CD4-positive, CD25-positive, alpha-beta regulatory T cell (primary cell): ENCODE measurements at places on chromosomes 7 and 10.

DNA sequence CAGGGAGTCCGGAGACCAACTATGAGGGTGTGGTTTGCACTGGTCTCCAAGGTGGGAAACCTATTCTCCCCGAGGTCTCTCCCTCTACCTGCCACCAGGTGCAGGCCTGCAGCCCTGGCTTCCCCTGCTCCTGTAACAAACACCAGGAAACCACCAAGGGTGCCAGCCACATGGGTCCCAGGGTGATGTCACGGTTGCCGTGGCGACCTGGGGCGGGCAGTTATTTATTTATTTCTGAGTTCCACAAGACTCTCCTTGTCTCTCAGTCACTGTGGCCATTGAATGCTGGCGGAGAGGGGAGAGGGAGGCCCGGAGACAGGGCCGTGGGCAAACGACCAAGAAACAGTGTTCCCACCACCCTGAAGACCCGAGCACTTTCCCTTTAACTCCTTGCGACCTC, 27.0 kb downstream of the MMD2 start:
- no peak for DNase-seq

DNA sequence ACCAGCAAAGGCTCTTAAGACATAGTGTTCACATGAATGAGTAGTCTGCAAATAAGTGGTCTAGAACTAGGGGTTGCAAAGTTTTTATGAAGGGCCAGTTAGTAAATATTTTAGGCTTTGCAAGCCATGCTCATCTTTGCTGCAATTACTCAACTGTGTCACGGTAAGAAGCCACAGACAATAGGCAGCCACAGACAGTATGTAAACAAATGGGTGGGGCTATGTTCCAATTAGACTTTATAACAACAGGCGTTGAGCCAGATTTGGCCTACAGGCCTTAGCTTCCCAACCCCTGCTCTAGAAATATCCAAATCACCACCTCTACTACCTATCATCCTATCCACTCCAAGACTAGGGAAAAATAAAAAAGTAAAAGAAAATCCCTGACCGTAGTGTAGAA, 9.2 kb downstream of the IKZF5 start:
- no peak for DNase-seq

GRCh38 chr7:103637094-103637493, 191.1 kb upstream of the SLC26A5 start:
- no peak for DNase-seq

- no peak for DNase-seq
These were observed 76.1 kb upstream of the LYZL2 start for GRCh38 chr10:30705625-30706149.

DNA sequence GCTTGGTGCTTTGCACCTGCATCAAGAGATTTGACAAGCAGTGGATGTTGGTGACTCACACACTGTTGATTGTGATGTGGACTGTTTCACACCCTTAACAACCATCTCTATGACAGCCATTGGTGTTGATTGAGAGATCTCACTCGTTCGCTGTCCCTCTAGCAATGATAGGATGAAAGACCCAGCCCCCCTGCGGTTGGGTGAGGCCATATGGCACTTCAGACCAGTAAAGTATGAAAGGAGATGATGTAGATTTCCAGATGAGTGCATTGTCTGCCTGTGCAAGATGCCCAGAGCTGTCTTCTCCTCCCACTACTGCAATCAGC, 138.7 kb upstream of the PRR15 start:
- no peak for DNase-seq

DNA sequence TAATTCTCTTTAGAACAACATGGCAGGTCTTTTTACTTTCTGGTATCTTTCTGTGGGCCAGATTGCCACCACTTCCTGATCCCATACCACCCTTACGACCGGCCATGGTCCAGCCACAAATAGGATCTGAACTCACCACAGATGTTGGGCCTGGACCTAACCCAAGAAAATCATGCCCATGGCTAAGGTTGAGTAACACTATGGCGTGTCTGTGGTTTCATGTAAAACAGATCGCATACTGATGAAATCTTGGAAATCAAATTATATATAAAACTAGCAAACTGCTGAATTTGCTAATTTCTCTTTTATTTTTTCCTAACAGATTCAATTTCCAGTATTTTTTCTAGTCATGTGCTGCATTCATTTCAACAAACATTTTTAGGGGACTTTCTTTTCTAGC, 77.2 kb downstream of the CH25H start:
- DNase-seq: no peak

DNA sequence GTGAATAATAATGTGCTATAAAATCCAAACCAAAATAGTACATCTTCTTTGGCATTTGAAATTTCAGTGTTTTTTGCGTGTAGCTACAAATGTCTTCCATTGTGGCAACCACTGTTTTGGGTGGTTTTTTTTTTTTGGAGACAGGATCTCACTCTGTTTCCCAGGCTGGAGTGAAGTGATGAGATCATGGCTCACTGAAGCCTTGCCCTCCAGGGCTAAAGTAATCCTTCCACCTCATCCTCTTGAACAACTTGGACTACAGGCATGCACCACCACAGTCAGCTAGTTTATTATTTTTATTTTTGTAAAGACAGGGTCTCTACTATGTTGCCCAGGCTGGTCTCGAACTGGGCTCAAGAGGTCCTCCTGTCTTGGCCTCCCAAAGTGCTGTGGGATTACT, 455.1 kb downstream of the AUTS2 start:
- no peak for DNase-seq

- DNase-seq: no peak
These were observed 2.5 kb upstream of the UPK3B start for GRCh38 chr7:76507723-76508406.

DNA sequence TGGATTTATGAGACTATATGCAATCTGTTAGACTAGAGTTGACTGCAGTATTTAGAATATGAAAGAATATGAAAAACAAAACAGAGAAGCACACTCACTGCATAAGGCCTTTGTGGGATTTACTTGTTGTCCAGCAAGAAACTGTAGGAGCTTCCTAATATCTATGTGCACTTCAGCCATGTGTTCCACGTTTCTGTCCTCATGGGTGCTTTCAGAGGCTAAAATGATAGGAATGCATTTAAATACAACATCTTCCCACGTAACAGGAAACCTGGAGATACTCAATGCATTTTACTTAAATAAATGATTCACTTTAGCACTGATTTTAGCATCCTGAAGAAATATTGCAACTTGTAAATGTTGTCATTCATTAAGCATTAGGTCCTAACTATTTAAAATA, 11.7 kb downstream of the HUS1 start:
- DNase-seq: no peak

DNA sequence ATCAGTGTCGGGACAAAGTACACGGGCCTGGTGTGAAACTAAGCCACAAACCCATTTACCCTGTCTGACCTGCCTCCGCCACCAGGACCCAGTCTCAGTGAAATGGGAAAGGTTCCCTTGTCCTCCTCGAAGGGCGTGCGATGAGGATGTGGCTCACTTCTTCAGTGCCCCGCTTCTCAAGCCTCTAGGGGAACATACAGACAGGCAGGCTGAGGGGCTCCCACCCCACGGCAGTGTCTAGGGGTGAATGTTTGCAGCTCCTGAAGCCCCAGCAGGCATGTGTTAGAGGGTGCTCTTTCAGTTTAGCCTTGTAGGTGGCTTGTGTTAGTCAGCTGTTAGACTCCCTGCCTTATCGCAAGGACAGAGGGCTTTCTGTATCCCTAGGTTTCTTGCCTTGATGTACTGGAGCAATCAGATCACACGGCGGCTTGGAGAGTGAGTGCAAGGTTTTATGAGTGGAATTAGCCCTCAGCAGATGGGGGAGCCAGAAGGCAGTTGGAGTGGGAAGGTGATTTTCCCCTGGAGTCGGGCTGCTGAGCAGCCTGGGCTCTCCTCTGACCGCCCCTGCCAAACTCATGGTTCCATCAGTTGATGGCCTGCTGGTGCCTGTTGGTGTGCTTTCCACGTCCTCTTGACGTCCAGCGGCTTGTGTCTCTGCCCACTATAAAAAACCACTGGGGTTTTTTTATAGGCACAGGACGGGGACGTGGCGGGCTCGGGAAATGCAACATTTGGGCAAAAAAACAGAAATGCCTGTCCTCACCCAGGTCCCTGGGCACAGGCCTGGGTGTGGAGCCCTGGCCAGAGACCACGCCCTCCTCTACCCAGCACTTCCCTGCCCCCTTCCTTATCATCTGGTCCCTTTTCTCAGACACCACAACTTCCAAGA, 759 bp downstream of the NUDT1 start:
- peak; percentile 17 for DNase-seq

GRCh38 chr7:151048911-151049463, 656 bp downstream of the ASIC3 start:
- no peak for DNase-seq

- peak; percentile 44 for DNase-seq
These were observed 116.0 kb downstream of the NPTX2 start for GRCh38 chr7:98733036-98733435.

DNA sequence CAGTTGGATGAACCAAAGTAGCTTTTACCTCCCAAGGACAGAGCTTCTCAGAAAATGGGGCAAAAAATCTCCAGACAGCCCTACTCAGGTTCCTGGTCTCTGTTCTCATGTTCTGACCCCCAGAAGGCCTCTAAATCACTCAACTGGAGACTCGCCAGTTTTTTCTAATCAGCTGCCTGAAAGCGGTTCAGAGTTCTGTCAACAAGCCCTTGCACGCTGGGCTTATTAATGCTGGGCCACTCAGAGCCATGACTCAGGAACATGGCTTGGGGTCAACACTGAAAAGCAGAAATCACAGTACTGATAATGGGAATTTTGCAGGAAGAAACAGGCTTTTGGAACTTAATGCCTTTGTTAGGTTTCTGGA, 15.3 kb downstream of the ECHDC3 start:
- DNase-seq: no peak

DNA sequence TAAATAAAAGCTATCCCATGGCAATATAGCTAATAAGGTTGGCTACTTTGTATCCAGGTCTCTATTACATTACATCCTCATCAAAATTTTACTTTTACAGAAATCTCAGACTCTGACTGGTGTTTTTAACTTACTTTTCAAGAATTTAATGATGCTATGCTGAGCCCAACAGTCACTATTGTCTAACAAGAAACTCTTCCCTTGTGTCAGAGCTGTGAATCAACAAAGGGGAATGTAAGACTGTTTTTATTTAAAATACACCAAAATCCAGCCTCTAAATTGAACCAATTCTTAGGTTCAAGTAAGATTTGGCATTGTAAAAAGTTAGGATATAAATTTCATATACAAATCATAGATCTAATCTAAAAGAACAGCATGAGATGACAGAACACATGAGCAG, 7.0 kb downstream of the RTKN2 start:
- DNase-seq: no peak

DNA sequence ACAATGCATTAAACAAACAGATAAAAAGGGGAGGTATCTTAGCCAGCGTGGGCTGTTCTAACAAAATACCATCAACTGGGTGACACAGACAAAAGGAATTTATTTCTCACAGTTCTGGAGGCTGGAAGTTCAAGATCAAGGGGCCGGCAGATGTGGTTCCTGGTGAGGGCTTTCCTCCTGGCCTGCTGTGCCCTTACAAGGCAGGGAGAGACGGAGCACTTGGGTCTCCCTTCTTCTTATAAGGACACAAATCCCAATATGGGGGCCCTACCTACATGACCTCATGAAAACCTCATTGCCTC, 281.6 kb upstream of the KLF14 start:
- DNase-seq: no peak

DNA sequence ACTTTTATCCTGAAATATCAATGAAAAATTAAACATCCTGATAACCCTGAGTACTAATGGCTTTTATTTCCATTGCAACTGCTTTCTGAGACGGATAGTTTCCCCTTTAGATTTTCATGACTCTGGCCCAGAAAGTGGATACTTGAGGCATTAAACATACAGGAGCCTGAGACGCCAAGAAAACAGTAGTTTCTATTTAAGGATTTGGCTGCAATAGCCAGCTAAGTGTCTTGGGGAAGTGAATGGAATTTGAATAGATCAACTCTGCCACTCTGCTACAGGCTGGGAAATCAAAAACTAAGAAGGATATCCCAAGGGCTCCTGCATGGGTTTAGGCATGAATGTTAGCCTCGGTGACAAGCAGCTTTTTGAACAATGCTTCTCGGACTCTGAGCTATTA, 24.7 kb upstream of the GPAM start:
- DNase-seq: no peak

DNA sequence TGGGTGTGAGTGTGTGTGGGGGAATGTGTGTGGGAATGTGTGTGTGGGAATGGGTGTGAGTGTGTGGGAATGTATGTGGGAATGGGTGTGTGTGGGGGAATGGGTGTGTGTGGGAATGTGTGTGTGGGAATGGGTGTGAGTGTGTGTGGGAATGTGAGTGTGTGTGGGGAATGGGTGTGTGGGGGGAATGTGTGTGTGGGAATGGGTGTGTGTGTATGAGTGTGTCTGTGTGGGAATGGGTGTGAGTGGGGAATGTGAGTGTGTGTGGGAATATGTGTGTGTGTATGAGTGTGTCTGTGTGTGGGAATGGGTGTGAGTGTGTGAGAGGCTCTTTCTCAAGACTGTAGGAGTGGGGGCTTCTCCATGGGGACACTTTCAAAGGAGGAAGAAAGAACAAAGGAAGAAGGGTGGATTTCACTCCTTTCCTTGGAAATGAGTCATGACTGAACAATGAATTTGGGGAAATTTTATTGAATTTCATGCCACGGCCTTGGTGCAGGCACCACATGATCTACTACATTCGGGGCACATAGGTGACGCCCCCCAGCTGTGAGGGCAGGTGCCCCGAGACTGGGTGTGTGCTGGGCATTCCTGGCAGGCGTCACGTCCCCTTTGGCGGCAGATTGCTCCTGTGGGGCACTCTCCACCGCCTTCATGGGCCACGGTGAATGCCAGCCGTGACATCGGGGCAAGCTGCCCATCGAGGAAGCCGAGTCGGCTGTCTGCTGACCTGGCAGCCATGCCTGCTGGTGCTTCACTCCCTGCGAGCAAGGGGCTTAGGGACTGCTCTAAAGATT, 88.8 kb upstream of the INSIG1 start:
- peak; percentile 36 for DNase-seq

GRCh38 chr10:3875842-3876235, 90.8 kb upstream of the KLF6 start:
- DNase-seq: no peak

GRCh38 chr10:99983280-99983988, 26.3 kb downstream of the DNMBP start:
- no peak for DNase-seq

DNA sequence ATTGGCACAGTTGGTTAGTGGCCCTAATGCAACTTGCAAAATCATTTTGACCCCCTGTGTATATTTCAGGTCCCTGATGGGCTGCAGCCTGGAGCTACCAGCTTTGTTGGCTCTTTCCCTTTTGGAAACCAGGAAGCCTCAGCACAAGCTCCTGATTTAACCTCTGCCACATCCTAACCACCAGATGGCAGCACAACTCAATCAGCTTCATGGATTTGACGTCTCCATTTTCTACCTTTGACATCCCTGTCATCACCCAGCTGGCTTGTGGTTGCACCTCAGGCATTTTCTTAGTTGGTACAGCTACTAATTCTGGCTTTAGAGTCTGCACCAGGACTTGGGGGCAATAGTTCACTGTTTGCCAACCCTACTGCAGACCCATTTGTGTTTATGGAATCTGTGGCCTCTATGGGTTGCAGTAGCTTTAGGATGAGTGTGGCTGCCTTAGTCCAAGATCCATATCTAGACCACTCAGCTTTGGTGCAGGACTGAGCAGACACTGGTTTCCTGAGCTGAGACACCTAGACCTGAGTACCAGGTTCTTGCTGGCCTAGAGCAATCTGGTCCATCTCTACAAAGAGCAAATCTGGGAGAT, 456.2 kb downstream of the REEP3 start:
- no peak for DNase-seq
